Cerebellar nuclear complex (tissue), 1 donor: ENCODE measurements at places on chromosomes 16 and 17.

- DNase-seq: no peak
Measured at GRCh38 chr17:47728214-47728877, 4.7 kb upstream of the TBX21 start.

DNA sequence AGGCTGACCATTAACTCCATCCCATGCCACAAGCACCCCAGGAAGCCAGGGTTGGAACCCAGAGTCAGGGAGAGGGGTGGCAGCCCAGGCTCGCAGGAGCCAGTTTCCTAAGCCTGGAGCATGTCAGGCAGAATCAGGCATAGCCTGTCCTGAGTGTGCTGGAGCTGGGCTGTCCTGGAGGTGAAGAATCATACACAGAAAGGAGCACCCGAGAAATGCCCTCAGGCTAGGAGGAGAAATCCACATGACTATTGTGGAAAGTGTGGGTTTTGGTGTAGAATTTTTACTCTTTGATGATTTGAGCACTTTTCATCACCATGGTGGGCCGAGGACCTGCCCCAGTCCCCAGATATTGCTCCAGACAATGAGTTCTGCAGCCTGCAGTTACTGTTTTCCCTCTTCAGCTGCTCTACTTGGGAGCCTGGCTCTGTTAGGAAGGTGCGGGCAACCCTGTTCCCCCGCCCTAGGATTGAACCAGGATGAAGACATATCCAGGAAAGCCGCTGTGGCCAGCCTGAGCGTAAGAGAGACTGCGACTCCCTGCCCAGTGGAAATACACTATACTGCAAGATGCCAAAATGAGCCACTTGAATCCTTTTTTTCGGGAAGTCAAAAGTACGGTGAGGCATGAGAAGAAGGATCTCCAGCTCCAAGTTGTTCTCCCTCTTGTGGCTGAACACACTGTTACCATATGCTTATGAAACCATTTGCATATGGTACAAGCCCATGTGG, 29.0 kb upstream of the HEATR6 start:
- no peak for DNase-seq

GRCh38 chr16:68503334-68503733, 35.8 kb upstream of the ZFP90 start:
- no peak for DNase-seq

DNA sequence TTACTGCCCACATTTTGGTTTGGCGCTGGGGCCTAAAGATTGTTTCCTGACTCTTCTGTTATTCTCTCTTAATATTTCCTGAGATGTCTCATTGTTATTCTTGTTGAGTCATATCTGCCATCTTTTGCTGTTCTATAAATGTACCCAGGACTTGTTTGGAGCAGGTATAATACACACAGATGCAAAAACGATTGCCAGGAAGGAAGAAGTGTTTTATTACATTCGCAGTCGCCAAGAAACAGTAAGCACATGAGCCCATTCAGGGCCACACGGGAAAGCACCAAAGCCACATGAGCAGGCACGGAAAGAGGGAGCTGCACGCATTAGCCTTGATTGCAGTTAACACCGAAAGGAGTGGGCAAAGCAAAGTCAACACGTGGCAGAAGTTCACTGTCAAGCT, 70.2 kb downstream of the ARHGAP44 start:
- no peak for DNase-seq

DNA sequence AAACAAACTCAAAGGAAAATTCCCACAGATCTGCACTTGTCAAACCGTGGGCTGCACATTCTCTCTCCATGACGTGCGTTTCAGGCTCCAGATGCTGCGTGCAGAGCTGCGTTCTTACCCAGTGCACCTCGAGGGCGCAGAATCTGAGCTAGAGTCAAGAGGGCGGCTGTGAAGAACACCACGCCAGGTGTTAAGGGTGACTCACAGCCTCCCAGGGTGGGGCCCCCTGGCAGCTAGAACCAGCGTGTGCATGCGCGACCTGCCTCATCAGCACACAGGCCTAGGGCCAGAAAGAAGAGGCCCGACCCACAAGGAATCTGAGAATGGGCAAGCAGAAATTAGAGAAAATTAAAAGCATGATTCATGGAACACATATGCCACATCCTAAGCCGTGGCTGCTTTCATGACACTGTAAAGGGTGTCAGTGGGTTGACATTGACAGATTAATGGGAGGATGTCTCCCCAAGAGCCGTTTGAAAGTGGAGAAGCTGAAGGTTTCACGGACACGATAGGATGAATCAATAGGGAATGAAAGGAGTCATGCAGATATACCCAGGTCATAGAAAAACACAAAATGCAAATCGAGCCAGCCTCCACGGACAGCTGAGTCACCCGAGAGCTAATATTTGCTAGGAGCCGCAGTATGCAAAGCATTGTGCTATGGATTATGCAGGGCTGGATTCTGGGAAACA, 29.0 kb downstream of the MARCHF10 start:
- DNase-seq: no peak

DNA sequence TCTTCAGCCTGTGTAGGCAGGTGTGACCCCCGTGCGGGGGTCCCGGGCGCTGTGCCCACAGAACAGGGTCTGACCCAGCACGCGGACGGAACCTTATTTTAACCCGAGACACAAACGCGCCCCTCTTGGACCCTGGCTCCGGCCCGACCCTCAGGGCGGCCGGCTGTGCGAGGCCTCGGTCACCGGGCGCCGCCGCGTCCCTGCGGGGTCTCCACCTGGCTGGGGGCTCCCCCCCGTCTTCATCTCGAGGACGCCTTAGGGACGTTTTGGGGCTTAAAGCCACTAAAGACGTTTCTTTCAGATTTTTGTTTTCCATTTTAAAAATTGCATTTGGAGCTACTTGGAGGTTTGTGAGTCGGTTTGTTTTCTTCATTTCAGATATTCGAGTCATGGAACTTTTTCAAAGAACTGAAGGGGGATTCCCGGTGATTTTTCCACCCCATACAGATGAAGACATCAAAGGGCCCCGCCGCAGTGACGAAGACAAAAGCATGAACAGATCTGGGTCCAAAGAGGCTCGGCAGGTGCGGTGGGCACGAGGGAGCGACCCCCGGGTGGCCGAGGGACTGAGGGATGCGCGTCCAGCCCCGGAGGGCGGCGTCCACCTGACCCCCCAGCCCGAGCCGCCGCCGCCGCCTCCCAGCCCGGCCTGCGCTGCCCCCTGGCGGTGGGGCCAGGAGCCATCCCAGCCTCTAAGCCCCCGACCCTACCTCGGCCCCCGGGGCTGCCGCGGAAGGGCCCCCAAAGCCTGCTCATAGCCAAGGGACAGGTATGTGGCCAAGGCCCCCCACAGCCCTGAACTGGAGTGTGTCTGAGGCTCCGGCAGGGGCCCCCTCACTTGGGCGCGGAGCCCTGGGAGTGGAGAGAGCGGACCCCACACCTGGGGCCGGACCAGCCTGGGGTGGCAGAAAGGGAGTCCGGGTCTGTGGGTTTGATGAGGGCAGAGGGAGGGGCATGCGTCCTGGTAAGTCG, 3.8 kb upstream of the CD7 start:
- no peak for DNase-seq
